Left lung (tissue), 14 donors: ENCODE measurements at places on chromosomes 4 and X.

GRCh38 chr4:54213761-54214160 is 15.3 kb upstream of the PDGFRA start:
- no peak for DNase-seq

DNA sequence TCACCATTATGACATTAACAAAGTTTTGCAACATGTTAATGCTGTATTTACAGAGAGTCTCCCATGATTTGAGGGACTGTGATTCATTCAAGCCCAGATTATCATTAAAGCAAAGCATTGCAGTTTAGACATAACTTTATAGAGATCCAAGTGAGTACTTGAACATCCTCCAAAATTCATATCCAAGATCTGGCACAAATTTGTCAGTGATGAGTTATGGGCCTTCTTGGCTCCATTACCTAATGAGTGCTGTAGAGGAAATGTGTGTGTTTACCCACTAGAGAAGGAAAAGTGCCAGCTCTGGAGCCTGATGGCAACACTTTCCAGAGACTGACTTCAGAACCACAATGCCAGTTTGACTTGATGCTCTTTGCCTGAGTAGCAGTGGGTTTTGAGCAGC is 432.3 kb downstream of the GALNTL6 start:
- no peak for DNase-seq

DNA sequence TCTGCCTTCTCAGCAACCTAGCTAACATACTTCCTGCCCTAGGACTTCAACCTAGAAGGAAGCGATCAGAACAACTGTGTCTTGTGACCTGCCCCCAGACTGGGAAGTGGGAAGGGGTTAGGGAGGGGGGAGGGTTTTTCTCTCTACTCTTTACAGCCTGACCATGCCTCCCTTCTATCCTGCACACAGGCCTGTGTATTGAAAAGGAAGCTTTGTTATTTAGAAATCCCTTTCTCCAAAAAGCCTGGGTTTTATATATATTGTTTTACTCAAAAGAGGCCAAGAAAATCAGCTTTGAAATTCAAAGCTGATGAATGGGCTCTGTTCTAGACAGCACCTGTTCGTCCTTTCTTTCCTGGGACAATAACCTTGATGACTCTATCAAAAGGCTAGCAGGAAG is 35.2 kb upstream of the SMS start:
- DNase-seq: no peak

- DNase-seq: no peak
These were observed 35.7 kb upstream of the ADAM29 start for GRCh38 chr4:174882317-174882992.
